ENCODE measurements at places on chromosomes 1 and 21. TPM values are rescaled to one million over a fixed set of nuclear protein-coding genes. Genes with fewer than 3 reads are reported as not detected.

DNA sequence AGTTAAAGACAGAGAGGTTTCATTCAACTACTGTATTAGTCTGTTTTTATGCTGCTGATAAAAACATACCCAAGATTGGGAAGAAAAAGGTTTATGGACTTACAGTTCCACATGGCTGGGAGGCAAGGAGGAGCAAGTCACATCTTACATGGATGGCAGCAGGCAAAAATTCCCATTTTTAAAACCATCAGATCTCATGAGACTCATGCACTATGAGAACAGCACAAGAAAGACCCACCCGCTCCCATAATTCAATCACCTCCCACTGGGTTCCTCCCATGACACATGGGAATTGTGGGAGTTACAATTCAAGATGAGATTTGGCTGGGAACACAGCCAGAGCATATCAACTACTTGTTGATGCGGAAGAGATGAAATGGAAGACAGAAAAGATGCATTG is 9.2 kb downstream of the GPR161 start:
- DNase-seq: no peak

GRCh38 chr21:17387030-17387617 is 125.7 kb upstream of the CXADR start:
- peak; percentile 65 for DNase-seq

GRCh38 chr21:34129039-34129891 is 55.9 kb downstream of the MRPS6 start:
- peak; percentile 87 for DNase-seq

DNA sequence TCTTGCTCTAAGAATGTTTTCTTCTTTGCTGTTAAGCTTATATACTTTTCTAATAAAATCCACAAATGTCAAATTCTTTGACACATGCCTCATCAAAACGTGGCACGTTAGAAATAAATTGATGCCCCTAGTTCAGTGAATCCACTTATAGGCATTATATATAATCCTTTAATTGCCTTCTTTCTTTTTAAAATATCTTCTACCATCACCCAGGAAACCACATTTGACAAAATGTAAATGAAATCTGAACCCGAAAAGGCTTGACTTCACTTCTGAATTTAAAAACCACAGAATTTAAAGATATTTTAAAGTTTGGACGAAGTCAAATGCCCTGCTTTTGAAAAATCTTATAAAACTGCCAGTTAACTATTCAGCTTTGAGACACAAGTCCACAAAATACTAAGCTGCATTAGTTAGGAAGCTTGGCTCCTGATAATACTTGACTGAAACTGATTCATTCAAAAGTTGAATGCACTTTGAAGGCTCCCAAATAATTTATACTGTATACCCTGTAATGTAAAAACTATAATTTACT is 22.4 kb upstream of the KIFAP3 start:
- no peak for DNase-seq

GRCh38 chr1:167784876-167785550 is 63.2 kb downstream of the MPZL1 start:
- no peak for DNase-seq

DNA sequence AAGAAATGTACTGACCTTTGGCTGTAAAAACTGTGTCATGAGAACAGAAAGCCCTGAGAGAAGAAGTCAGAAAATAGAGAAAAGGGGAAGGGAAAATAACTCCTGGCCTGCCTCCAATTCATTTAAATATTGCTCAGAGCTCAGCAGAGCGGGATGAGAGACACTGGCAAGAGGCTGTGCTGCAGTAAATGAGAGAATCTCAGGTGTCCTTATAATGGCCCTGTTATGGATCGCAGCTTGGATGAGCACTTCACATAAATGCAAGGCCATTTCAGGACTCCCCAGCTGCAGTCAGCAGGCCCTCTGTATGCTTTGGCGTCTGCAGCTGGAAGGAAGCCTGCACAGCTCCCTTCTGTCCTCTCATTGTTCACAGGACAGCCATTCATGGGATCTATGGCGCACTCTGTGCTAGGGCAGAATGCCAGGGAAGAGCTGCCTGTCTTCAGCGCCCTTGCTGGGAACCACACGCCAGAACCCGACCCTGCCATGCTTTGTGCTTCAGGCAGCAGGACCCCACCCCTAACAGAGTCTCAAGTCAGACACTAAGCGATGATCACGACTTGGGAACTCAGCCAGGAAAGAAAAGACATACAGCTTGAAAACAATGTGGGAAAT is 20.7 kb upstream of the ABCB10 start:
- DNase-seq: peak; percentile 53

- DNase-seq: no peak
These were observed 104.0 kb downstream of the PDE4B start for GRCh38 chr1:65896721-65897120.

DNA sequence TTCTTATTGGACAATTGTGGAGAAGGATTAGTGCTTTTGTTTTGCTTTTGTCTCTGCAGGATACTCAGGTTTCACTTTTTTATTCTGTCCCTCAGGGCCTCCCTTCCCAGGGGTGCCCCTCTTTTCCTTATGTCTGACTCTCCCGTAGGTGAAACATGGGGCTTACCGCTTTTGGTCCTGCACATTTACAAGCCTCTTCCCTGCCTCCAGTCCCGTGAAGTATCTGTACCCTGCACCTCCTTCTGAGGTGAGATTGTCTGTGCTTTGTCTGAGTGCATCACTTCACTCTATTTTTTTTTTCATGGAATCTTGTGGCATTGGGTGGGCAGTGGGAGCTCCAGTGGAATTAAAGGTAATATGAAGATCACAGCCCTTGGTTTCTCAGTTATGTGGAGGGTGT is 758.1 kb upstream of the TPTE start:
- no peak for DNase-seq

DNA sequence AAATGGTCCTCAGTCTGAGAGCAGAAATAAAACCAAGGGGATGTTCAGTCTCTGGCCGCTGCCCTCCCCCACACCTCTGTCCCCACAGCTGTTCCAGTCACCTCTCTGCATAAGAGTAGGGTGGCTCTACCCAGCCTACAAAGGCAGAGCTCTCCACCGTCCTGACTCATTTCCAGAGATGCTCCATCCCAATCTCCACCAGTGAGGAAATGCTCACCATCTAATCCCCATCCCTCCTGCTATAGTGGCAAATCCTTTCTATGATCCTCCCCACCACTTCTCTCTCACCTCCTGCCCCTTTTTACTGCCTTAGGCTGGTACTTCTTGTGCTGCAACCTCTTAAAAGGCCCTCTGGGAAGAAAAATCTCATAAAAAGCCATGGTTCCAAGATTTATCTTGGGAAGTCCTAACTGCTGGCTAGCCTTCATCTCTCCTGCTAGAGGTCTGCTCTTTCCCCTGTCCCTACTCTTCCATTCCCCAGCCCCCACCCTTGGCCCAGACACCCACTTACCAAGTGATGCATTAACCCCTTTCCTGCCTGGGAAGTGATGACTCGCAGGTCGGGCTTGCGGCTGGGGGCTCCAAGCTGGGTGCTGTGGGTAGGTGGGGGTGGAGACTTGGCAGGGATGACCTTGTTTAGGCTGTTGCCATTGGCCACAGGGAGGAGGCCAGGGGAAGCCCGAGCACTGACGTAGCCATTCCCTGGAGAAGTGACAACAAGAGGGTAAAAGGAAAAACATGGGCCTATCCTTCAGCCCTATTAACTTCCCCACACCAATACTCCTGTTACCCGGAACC is 23.9 kb downstream of the MEF2D start:
- DNase-seq: peak; percentile 58

DNA sequence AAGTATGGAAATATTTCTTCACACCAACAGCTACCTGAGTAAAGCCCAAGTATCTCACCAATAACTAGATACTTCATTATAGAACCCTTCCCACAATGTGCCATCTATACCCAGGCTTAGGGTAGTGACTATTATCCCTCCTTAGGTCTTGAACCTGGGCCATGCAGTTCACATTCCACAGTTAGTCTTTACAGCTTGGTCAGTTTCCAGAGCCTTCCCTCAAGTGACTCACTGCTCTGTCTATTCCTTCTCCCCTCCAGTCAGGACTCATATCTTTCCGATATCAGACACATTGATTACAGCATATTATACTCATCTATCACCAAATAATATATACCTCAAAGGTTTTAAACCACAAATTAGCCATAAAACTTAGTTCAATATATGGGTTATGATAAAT is 23.6 kb downstream of the VAMP4 start:
- peak; percentile 8 for DNase-seq

GRCh38 chr1:26998429-26999300 is 5.2 kb downstream of the TRNP1 start:
- peak; percentile 39 for DNase-seq

- no peak for DNase-seq
These were observed 16.3 kb downstream of the PHGDH start for GRCh38 chr1:119727991-119728390.

DNA sequence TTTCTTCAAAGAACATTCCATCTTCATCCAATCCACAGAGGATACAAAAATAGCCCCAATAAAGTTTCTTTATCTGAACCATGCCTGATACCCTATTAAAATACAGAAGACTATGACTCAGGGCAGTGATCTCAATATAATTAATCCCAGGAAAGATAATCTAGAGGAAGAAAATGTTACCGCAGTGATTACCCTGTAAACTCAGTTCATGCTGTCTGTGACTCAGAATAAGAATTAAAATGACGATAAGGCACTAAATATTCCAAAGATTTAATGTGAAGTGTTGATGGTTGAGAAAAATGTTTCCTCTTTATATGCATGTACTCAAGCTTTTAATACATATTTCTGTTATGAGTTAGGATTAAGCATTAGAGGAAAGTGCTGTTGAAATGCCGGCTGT is 88.6 kb upstream of the LYPLAL1 start:
- peak; percentile 63 for DNase-seq

DNA sequence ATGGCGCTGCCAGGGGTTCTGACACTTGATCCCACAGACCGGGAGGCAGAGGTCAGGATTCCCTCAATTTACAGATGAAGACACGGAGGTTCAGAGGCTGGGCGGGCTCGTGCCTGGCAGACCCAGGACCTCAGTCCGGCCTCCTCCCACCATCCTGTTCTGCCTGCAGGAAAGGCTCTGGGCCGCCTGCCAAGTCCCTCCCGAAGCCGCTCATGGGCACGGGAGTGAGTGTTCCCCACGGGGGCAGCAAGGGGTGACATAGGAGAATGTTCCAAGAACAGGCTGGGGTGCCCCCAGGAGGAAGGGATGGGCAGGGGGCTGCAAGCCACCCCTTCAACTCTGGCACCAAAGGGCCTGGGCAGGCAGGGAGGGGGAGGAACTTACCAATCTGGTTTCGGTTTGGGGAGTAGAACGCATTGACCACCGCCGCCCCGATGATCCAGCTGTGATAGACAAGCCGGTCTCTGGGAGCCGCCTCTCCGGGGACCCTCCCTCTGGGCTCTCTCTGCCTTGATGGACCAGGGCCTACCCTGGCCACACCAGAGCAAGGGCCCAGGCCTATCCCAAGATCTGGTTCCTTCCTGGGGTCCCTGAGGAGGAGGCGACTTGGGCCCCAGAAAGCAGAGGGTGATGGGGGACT is 7.5 kb downstream of the PRXL2B start:
- DNase-seq: peak; percentile 25

DNA sequence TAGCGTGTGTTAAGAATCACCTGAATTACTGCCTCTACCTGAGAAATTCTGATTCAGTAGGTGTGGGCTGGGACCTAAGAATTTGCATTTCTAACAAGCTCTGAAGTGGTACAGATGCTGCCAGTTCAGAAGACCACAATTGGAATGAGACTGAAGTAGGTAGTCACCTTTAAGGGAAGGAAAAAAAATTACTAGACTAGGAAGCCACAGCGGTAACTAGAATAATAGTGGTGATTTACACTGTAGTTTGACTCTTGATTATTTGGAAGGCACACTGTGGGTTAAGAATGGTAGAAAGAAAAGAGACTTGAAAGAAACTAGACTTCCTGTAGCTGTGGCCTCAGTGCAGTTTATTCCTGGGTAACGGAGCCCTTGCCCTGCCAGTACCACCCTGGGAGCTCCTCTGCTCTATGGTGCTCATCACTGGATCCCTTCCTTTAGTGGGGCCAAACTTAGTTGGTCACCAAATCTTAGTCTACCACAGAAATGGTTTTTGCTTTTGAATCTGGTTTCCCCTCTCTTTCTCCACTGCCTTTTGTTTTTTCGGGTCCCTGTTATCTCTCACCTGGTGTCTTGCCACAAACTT is 43.6 kb downstream of the ARID1A start:
- no peak for DNase-seq

GRCh38 chr1:181101581-181102226 is 13.2 kb downstream of the IER5 start:
- peak; percentile 72 for DNase-seq

DNA sequence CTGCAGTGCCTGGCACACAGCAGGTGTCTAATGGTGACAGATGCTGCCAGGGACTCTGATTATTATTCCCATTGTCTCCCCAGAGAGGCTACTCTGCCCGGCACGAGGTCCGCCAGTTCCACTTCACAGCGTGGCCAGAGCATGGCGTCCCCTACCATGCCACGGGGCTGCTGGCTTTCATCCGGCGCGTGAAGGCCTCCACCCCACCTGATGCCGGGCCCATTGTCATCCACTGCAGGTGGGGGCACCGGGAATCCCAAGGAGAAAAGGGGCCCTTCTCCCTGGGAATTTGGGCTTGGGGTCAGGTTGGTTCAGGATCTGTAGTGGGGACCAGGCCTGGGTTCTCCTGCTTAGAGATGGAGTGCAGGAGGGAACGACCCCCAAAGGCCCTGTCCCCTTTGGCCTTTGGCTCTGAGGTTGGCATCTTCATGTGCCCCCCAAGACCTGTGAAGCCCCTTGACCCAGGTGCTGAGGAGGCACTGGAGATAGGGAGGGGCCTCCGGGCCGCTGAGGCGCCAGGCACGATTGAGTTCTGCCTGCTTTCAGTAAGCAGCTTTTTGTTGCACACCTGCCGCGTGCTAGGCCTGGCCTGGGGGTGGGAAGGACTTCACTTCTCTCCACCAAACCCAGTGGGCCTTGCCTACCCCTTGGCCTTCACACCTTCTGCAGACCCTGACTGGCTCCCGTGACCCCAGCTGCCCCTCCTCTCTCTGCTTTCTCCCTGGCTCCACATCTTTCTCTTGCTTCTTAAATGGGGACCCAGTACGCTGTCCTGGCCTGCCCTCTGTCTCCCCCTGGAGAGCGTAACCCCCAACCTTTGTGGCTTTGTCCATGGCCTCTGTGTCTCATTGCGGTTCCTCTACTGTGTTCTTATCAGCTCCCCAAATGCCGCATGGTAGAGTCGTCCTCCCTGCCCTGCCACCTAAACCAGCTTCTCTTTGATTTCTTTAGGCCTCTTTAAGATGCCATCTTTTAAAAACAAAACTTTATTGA is 76.4 kb downstream of the PTPRU start:
- DNase-seq: no peak

DNA sequence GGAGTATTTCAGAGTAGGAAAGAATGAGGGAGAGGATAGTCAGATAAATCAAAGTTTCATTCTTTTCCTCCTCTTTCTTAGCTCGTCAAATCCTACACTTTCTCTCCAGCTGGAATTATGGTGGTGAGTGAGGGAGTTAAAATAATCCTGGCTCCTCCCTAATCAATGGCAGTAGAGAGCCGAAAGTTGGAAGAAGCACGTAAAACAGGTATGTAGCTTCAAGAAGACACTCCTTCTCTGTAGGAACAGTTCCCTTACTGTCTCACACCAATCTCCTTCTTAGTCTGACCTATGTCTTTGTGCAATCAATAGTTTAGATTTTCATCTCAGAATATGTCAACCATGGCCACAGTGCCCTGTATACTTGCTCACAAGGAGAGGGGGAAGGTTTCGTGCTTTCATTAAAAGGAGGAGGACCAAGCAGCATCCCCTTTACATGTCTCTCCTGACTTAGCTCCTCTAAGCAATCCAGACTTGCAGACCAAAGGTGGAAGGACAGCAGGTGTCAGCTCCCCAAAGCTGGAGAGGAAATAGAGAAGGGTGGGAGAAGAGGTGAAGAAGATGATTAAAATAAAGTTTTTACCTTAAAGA is 878 bp downstream of the MINDY1 start:
- DNase-seq: no peak

The GSTM1 gene
- not detected for total RNA-seq

All from RPMI7951 (cell line).